ENCODE measurements at places on chromosomes 6 and 20.

DNA sequence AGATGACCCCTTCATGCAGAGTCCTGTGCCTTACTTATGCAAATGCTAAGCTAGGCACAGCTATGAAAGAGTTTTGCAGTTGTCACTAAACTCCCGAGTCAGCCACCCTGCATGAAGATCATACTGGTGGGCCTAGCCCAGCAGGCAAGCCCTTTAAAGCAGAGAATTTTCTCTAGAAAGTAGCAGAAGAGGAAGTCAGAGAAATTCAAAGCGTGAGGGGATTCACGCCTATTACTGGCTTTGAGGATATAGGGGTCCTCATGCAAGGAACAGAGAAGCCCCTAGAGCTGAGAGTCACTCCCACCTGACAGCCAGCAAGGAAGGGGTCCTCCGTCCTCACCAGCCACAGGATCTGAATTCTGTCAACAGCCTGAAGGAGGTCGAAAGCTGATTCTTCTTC lies 54.6 kb downstream of the MYB start:
- no peak for DNase-seq

DNA sequence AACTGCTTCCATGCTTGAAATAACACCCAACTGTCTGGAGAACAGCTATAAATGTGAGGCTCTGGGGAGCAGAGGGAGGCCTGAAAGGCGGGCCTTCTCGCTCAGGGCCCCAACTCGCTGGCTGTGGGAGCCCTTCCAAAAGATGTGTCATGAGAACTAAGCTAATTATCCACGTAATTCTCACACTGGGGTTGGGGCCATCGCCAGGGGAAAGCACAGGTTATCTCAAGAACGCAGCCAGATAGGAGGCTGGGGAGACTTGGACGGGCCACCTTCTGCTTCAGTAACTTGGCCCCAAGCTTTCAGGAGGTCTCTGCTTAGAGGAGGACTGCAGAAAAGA lies 1.6 kb downstream of the PXDC1 start:
- peak; percentile 51 for DNase-seq

DNA sequence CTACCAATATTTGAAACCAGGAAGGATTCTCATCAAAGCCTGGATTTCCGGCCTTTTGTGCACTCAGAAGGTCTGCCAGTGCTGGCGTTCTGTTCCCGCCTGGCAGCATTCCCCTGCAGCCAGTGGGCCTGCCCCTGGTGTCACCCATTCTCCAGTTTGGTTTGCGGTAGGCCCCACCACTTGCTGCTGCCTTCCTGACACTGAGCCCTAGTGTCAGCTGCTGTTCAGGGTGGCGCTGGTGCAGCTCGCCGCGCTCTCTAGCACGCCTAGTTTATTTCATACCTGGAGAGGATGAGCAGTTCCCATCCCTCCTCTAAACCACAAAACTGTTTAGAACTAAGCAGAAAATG lies 9.5 kb downstream of the NPEPL1 start:
- no peak for DNase-seq

DNA sequence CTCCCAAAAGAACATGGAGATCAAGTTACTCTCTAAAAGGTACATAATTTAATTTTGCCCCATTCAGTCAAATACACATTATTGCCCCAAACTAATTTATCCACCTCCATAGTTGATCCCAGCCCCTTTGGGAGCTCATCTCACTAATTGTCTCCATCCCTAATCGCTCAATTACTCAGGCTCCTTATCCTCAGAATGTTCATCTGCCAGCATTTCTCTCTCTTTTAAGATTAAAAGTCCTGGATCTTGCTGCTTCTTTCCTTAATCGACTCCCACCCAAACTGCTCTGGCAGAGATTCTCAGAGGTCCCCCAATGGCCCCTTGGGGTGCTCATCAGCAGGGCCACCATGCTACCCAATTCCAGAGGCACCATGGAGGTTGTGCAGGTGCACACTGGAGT lies 18.4 kb upstream of the NNAT start:
- DNase-seq: no peak

GRCh38 chr6:54193560-54193959 lies 82.3 kb downstream of the MLIP start:
- DNase-seq: no peak

GRCh38 chr6:41092421-41093140 lies 19.8 kb downstream of the NFYA start:
- no peak for DNase-seq

- no peak for DNase-seq
Measured at GRCh38 chr20:49712646-49712995, 1.1 kb downstream of the B4GALT5 start.

GRCh38 chr6:157456524-157456829 lies 75.5 kb downstream of the ZDHHC14 start:
- DNase-seq: no peak

DNA sequence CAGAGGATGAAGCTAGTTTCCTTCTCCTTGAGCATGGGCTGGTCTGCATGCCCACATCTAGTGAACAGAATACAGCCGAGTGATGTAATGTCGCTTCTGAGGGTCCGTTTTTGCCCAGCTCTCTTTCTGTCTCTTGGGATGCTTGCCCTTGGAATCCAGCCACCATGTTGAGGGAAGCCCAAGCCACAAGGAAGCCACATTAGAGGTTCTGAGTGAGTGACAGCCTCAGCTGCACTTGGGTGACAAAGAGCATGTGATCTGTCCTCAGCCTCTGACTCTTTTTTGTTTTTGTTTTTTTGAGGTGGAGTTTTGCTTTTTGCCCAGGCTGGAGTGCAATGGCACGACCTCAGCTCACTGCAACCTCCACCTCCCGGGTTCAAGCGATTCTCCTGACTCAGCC lies 100.6 kb upstream of the SALL4 start:
- no peak for DNase-seq

- DNase-seq: peak; percentile 82
Measured at GRCh38 chr20:10902576-10903282, 228.9 kb upstream of the JAG1 start.

GRCh38 chr6:124977067-124977908 lies 15.1 kb downstream of the RNF217 start:
- no peak for DNase-seq

DNA sequence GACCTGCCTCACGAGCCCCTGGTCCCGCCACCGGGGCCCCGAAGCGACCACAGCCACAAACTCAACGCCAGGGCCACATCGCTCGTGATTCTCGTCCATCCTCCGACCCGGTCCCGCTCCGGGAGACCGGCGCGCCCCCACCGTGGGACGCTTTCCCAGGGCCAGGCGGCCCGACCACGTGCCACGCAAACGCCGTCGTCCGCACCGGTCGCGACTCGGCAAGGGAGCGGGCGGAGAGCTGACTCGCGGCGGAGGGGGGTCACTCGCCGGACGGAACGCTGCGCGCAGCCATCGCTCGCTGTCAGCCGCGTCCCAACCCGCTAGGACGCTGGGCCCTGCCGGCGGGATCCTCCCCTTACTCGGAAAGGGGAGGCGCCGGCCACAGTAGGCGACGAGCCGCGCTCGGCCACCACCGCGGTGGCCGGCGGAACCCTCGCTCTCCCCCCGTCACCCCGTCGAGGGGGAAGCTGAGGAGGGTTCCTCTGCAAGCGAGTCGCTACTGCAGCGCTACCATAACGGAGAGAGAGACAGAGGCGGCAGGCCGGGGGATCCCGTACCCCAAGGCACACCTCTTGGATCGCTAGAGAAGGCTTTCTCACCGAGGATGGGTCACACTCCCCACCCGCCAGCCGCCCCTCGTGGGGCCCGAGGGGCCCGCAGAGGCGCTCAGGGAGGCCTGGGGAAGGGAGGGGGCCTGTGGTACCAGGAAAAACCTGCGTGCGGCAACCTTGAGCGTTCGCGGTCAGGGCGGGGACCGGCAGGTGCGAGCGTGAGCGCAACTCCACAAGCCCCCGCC lies 511.8 kb upstream of the ZNF337 start:
- no peak for DNase-seq

DNA sequence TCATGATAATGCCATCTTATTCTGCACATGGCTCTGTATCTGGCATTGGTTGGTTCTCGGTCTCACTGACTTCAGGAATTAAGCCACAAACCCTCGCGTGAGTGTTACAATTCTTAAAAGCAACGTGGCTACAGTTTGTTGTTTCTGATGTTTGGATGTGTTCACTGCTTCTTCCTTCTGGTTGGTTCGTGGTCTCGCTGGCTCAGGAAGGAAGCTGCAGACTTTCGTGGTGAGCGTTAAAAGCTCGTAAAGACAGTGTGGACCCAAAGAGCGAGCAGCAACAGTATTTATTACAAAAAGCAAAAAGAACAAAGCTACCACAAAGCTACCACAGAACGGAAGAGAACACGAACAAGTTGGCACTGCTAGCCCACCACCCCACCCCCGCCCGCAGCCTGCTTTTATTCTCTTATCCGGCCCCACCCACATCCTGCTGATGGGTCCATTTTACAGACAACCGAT lies 51.1 kb downstream of the MYLIP start:
- no peak for DNase-seq

DNA sequence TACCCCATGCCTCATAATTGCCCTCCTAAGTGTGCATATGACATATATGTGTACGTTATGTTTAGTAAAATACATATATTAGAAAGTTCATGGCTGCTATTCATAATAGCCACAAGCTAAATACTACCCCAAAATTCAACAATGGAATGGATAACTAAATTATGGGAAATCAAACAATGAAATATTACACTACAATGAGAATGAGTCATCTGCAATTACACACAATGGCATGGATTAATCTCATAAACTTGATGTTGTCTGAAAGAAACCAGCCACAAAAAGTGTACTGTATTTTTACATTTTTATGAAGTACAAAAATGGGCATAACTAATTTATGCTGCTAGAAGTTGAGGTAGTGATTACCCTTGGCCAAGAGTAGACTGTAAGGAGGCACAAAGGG lies 477.0 kb downstream of the HAO1 start:
- DNase-seq: no peak

- DNase-seq: no peak
Measured at GRCh38 chr6:47476781-47477496, 650 bp upstream of the CD2AP start.

- no peak for DNase-seq
Measured at GRCh38 chr20:2178318-2179232, 76.9 kb downstream of the STK35 start.

- DNase-seq: no peak
Measured at GRCh38 chr20:37417617-37418467, 71.9 kb downstream of the SRC start.

DNA sequence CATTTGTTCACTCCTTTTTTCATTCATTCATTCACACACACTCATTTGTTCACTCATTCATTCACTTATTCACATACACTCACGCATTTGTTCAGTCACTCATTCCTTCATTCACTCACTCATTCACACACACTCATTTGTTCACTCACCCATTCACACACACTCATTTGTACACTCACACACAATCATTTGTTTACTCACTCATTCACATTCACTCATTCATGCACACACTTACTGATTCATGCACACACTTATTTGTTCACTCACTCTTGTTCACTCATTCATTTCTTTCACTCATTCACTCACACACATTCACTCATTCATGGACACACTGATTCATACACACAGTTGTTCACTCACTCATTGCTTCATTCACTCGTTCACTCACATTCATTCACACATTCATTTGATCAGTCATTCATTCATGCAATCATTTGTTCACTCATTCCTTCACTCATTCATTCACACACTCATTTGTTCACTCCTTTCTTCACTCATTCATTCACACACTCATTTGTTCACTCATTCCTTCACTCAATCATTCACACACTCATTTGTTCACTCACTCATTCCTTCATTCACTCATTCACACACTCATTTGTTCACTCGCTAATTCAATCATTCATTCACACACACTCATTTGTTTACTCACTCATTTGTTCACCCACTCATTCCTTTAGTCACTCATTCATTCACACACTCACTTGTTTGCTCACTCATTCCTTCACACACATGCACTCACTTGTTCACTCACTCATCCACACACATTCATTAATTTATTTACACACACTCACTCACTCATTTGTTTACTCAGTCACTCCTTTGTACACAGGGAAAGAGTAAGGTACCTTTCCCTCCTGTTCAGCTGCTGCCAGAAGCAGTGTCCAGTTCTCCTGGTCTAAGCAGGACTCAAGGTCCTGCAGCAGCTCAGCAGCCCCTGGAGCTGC lies 50.7 kb upstream of the BHLHE23 start:
- DNase-seq: no peak

- DNase-seq: no peak
Measured at GRCh38 chr20:25278636-25279361, 30.9 kb downstream of the PYGB start.

- DNase-seq: no peak
Measured at GRCh38 chr6:119511024-119511423, 161.5 kb upstream of the MAN1A1 start.

- peak; percentile 8 for DNase-seq
Measured at GRCh38 chr20:19628570-19629134, 129.4 kb upstream of the RIN2 start.

GRCh38 chr20:47262365-47263013 lies 94.0 kb downstream of the ZMYND8 start:
- DNase-seq: no peak

DNA sequence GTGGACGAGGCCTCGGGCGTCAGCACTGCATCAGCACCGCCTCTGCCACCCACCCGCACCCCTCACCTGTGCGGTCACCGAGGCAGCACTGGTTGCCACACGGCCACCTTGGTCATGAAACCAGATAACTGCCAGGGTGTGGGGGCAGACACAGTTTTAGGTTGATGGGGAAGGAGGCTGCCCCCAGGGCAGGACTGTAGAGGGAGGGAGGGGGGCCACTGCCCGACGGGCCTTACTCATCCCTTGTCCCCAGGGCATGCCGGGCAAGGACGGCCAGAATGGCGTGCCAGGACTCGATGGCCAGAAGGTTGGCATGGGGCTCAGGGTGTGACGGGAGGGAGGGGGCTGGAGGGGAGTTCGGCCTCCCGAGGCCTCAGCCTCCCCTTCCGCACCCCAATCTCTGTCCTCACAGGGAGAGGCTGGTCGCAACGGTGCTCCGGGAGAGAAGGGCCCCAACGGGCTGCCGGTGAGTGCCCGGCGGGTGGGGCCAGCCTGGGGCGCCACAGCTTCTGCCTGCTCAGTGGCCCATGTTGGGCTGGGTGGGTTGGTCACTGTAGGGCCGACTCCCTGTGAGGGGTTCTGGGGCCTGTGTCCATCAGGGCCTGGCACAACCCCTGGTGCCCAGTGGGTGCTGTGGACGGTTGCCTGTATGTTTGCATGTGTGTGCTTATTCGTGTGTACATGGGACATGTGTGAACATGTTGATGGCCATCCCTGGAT lies 11.8 kb downstream of the COL9A3 start:
- DNase-seq: no peak

- no peak for DNase-seq
Measured at GRCh38 chr6:46291275-46291633, 120.5 kb upstream of the ENPP5 start.

- DNase-seq: peak; percentile 3
Measured at GRCh38 chr6:95576218-95576997, 927 bp upstream of the MANEA start.

- DNase-seq: no peak
Measured at GRCh38 chr6:125987026-125987617, 782 bp downstream of the TRMT11 start.

DNA sequence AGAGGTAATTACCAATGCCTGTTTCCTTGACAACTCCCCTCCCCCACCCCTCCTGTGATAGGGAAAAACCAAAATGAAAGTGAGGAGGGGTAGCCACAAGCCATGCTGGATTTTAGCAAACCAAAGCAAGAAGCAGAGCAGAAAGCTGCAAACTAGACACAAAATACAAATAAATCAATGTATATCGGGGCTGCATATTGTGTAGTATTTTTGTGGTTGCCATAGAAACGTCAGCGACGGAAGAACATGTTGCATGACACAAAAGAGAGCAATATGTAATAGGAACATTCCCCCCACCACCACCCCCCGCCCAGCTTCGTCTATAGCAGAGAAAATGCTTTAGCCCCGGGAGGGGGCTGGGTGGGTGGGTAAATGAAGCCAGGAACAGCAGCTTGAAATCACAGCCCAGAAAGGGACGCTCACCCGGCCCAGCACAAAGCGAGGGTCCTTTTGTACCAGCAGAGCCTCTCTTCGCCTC lies 548 bp downstream of the AGPAT4 start:
- no peak for DNase-seq

Measured in GM04503 (cell line).